ENCODE measurements at places on chromosomes 12 and 14. TPM values are rescaled to one million over a fixed set of nuclear protein-coding genes. Genes with fewer than 3 reads are reported as not detected.

Gene IL22
- total RNA-seq = not detected

Gene FIGNL2
- total RNA-seq = 17.8 TPM

DNA sequence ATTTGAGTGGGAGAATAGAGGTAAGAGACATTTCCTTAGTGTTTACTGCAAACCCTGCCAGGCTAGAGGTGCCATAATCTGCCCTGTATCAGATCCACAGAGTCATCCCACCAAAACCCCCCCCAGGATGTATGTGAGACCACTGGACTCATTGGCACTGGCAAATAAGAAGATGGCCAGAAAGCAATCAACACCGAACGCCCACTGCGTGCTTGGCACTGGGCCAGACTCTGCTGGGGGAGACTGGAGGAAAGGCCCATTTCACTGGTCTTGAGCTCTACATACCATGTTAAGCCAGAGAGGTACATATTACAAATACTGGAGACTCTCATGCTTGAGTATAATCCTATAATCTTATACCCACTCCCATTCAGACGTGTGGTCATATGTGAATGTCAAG lies 44.0 kb downstream of the SMUG1 start:
- peaks cover 8% of the 10 kb centered on the region for H3K27me3 ChIP-seq
- H3K27ac ChIP-seq = no peak overlapping the region
- peaks cover 4% of the 10 kb centered on the region for H3K36me3 ChIP-seq
- peaks cover 60% of the 10 kb centered on the region for H3K4me1 ChIP-seq
- no peak overlapping the region for H3K4me3 ChIP-seq

DNA sequence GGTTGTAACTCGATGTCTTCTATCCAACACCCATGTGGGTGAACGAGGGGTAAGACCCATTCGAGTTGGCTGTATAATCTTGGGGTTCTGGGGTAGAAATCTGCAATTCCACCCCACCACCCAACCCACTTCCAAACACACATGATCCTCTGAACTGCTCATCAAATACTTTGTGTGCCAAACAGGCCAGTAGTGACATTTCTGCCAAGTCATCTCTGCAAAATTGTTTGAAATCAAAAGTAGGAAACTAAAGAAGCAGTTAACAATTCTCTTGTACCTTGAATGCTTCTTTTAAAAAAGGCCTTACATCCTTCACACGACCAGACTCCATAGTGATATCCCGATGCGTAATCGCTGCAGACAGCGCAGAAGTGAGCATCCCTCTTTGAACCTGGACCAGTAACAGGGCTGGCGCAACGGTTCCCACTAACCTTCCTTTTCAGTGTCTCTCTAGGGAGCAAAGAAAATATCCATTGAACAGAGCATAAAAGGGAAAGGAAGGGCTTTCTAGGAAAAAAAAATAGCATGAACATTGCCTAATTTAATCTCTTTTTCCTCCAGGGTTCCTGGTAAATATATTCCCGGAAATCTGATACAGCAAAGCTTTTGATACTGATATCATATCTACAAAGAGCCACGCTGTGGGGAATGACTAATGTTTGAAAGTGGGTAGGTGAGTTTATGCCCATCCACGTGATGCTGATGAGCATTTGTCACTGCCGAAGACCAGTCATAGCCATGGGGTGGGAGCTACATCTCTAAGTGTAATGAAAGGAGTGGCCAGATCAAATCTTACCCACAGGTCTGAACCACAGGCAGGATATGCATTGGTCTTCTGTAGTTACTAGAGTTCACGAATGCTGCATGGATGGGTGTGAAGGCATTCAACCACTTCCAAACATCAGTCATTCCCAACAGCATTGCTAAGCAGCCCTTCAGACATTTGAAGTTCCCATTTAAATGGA lies 14.2 kb downstream of the ESR2 start:
- DNase-seq = no peak
- H3K4me1 ChIP-seq = peaks cover 7% of the 10 kb centered on the region
- H3K27me3 ChIP-seq = peaks cover 4% of the 10 kb centered on the region
- H3K27ac ChIP-seq = no peak overlapping the region
